HT-29 (cell line): ENCODE measurements at places on chromosomes 7 and 10. TPM values are rescaled to one million over a fixed set of nuclear protein-coding genes. Genes with fewer than 3 reads are reported as not detected.

The CACUL1 gene
- 34.2 and 36.5 TPM in 2 replicates for total RNA-seq

The GIMAP1 gene
- total RNA-seq, result not detected in 2 replicates

The PRPS1L1 gene
- total RNA-seq, result not detected in 2 replicates

The ITIH5 gene
- total RNA-seq, result not detected in 2 replicates

The SAMD9L gene
- total RNA-seq, result 0.33 and 0.37 TPM in 2 replicates

The DPYSL4 gene
- 0.05 TPM in 1 of 2 replicates, not detected in the other for total RNA-seq

The GRK5 gene
- 4.6 and 7.1 TPM in 2 replicates for total RNA-seq
